ENCODE measurements at places on chromosomes 12 and 14.

DNA sequence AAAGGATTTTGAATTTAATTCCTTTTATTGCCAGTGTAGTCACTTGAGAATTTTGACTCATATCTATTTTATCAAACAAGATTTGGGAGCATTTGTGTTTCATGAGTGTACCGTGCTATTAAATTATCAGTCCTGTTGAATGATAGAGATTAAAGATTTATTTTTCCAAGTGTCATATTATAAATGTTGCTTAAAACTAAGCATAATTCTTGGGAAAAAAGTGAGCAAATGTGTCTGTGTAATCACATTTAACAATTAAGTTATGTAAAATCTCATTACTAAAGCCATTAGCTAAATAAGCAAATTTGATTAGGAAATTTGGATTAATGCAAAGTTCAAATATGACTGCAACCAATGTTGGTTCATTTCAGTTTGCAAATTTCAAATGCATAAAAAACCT lies 266.7 kb downstream of the TMTC2 start:
- DNase-seq, result no peak

DNA sequence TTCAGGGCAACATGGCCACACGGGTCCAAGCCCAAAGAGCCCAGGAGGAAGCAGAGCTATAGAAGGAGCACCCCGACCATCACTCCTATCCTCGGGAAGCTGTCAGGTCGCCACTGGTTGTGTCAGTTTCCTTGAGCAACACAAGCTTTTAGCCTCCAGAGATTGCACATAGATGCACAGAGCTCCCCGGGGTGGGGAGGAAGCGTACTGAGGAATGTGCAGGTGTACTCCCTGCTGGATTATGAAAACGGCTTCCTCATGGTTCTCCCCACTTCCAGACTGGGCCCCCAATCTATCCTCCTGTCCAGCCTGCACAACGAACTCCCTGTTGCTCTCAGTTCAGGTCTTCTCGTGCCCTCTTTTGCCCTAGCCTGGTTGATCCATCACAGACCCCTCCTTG lies 30.3 kb upstream of the IRF2BPL start:
- DNase-seq, result no peak

DNA sequence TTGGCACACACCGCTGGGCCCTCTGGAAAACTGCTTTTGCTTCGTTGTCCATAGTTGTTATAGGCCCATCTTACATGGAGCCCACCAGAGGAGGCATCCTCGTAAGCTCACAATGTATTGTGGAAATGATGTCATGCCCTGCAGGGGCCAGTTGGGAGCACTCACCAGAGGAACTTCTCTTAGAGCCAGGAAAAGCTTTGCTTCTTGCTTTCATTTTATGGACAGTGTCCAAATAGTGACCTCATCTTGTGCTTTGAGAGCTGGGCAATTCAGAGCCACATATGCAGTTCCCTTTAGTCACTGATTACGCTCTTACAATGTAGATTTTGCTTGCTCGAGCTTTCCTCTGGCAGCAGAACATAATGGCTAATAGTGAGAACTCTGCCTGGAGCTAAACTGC lies 275.6 kb downstream of the AACS start:
- no peak for DNase-seq

DNA sequence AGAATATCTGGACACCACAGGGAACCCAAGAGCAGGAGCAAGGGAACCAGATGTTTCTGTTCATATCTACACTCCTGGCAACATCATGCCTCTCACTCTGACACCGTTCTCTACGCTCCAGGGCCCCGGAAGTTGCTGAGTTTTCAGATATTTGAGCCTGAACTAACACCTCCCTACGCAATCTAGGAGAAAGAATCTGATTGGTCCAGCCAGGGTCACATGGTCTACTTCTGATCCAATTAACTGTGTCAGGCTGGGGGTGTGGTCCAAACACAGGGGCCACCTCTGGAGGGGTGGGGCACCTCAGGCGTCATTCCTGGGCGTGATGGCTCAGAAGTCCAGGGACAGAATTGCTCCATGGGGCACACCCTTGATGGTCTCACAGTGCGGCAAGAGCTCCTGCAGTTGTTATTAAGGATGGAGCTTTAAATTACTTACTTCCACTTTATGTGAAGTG lies 165.5 kb downstream of the PTPN11 start:
- DNase-seq, result no peak

DNA sequence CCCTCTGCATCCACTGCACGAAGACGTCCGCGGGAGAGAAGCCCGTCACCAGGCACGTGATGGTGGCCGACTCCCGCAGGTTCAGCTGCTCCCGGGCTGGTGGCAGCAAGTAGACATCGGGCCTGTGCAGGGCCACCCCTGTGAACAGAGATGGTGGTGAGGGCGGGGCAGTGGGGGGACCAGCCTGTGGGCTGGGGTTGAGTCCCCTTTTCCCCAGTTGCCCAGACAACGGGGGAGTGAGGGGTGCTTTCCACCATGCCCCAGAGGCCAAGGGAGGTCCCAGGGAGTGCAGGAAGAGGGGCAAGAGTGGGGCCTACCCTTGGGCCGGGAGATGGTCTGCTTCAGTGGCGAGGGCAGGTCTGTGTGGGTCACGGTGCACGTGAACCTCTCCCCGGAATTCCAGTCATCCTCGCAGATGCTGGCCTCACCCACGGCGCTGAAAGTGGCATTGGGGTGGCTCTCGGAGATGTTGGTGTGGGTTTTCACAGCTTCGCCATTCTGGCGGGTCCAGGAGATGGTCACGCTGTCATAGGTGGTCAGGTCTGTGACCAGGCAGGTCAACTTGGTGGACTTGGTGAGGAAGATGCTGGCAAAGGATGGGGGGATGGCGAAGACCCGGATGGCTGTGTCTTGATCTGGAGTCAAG lies 328.3 kb downstream of the TMEM121 start:
- no peak for DNase-seq

DNA sequence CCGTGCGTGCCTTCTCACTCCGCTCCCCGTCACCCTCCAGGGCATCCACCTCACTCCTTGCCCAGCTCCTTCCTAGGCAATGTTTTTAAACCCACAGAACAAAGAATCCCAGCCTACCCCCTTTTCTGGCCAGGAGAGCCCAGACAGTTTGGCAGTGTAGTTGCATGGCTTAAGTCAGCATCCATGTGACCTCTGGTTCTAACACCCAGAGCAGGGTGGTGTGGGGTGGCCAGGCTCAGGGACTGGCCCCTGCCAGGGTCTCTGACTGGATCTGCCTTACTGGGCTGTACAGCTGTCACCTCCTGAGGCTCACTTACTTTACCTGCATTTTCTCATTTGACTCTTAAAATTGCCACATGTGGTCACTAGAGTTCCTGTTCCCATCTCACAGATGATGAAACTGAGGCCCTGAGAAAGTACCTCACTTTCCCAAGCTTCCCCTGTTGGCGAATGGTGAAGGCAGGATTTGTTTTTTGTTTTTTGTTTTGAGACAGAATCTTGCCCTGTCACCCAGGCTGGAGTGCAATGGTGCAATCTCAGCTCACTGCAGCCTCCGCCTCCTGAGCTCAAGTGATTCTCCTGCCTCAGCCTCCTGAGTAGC lies 18.3 kb downstream of the SDS start:
- DNase-seq, result no peak
